ENCODE measurements at places on chromosomes 4 and X.

DNA sequence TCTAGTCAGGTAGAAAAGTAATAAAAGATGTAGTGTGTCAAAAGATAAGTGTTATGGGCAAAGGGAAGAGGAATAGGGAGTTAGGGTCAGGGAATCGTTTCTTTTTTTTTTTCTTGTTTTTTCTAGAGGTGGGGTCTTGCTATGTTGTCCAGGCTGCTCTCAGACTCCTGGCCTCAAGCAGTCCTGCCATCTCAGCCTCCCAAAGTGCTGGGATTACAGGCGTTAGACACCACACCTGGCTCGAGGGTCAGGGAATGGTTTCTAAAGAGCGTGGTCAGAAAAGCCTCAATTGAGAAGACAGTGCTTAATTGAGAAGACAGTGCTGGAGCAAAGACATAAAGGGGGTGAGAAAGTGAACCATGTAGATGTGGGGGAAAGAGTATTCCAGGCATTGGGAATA lies 19.1 kb downstream of the SMARCAD1 start:
- no peak for DNase-seq

DNA sequence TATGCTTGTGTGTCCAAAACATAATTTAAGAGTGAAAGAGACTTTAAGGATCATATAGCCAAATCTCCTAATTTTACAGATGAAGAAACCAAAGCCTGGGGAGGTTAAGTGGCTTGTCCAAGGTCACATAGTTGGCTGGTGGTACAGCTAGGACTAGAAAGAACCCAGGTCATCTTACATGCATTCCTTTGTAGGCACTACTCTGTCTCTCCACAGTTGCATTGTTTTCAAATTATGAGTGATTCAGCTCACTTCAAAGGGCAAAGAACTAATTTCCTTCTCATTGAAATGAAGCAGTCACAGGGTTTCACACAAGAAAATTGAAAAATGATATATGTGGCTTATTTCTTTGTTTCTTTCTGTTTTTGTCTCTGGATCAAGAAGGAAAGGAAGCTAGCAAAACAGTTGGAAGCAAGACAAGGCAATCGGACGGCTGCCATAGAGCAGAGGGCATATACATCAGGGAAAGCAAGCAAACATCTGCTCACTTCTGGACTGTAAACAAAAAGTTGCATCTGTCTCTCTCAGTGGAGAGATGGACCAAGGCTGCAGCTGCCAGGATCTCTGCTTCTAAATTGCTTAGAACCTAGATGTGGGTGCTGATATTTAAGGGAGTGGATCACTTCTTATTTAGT lies 107.5 kb upstream of the AMOT start:
- DNase-seq: no peak

DNA sequence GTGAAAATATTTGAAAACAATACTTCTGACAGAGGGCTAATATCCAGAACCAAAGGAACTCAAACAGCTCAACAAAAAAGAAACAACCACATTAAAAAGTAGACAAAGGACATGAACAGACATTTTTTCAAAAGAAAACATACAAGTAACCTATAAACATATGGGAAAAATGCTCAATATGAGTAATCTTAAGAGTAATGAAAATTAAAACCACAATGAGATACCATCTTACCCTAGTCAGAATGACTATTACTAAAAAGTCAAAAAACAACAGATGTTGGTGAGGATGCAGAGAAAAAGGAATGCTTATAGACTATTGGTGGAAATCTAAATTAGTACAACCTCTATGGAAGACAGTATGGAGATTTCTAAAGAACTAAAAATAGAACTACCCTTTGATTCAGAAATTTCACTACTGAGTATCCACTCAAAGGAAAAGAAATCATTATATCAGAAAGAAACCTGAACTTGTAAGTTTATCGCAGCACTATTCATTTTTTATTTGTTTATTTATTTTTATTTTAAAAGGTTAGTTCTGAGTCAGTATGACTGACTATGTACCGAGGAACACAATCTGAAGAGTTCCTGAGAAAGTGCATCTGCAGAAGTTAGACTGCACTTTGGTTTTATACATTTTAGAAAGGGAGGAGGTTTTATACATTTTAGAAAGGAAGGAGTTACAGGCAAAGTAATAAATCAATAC lies 231.3 kb downstream of the INPP4B start:
- DNase-seq: no peak

DNA sequence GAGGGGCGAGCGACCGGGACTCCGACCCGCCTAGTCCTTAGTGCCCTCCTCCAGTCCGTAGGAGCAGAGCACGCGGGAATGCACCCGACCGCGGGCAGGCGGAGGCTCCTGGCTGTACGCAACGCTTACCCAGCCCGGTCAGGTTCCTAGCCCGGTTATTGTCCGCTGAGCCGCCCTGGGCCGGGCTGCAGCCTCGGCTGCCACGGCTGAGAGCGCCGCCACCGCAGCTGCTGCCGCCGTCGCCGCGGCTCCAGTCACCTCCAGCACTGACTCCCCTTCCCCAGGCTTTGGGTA lies at the start of gene AMER1:
Gene AMER1 (minus strand): TSS at position 268 of the 294 bp plus-strand sequence. CDS start 12,422 bp downstream, outside the sequence.
- no peak for DNase-seq

- no peak for DNase-seq
These were observed 9.6 kb upstream of the INTU start for GRCh38 chr4:127622921-127623796.

GRCh38 chrX:79369871-79370270 lies 2.7 kb upstream of the ITM2A start:
- no peak for DNase-seq

DNA sequence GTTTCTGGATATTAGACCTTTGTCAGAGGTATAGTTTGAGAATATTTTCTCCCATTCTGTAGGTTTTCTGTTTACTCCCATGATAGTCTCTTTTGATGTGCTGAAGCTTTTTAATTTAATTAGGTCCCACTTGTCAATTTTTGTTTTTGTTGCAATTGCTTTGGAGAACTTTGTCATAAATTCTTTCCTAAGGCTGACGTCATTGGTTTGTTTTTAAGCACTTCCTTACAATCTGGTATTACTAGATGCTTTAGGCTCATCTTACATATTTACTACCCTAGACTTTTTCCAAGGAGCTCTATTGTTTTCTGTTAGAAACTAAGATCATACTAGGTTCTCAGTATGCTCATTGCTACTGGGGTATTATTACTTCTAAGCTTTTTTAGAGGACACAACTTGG lies 806.3 kb downstream of the PDHA2 start:
- no peak for DNase-seq

GRCh38 chr4:184817494-184818215 lies 8.1 kb downstream of the ACSL1 start:
- DNase-seq: no peak

DNA sequence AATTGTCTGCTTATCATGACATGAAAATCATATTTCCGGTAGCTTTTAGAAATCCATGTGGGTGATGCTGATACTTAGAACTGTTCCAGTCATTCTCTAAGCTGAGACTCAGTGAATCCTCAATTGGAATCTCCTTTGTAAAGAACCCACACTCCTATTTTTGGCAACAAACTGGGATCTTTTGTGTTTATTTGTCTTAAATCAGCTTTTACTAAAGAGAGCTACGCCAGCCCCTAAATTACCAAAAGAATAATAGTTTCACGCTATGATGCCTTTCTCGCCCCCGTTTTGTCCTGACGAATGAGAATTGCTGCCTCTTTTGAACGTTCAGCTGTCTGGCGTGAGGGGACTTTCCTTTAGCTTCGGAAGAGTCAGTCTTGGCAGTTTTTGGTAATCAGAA lies 195.9 kb downstream of the SHOX start:
- DNase-seq: no peak

DNA sequence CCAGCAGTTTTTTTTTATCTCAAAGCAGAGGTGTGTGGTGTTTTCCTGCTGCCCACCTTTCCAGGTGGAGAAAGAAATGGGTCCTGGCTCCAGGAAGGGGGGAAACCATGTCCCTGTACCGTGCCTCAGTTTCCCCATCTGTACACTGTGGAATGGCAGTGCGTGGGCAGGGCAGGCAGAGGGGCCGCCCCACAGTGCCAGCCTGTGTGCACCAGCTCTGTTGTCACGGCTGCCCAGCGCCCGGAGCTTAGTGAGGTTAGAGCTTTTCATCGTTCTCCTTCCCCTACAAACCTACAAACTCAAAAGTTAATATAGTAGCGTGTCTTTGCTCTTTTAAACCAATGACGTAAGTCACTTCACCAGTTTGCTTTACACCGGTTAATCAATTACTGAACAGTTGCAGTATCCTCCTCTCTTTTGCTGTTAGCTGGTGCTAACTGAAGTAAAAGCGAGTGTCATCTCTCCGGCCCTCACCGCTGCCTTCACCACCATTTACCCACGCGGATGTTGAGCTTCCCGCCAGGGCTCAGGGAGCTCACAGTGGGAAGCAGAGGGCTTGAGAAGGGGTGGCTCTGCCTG lies 114.8 kb upstream of the ADRA2C start:
- DNase-seq: no peak

GRCh38 chr4:80540349-80540748 lies 204.8 kb downstream of the CFAP299 start:
- no peak for DNase-seq

DNA sequence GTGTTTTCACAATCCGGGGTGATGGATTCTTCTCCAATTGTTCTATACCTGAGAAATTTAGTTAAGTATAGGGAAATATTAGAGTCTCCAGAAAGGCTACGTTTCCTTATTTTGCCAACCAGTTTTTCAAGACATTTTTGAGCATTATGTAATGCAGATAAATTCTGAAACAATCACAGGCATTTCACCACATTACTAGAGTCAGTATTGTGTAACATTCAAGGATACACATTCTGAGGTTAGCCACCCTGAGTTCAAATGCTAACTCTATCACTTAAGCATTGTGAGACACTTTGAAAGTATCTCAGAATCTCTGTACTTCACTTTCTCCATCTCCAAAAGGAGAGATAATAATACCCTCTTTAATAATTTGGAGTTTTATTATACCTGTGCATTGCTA lies 10.6 kb downstream of the SULT1B1 start:
- no peak for DNase-seq

GRCh38 chrX:16838202-16839066 lies 31.7 kb downstream of the RBBP7 start:
- no peak for DNase-seq

GRCh38 chrX:34404386-34405070 lies 252.6 kb downstream of the TMEM47 start:
- DNase-seq: no peak

DNA sequence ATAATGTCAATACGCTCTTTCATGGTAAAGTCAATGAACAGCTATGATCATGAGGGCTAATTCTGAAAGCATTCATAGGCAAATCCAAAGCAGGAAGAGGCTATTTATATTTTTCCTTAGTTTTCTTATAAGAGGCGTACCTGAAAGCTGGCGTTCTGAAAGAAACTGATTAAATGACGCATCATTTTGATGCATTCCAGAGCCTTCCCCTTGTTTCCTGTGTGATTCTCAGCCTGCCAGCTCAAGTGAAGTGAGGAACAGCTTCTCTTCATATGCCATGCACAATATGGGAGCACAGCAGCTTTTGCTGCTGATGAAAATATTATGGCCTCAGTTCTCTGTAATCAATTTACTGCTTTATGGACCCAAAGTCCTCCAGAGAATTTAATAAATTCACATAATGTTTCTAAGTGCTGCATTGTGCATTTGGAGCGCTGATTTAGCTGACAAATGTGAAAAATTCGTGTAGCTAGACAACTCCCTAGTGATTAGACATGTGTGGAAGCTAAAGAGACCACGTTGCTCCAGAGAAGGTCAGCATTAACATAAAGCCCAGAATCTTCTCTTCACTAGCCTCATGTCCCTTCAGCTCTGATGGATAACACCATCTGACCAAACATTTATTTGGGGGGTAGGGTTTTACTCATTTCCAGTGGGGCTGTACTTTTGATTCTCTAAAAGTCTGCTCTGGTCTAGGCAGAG lies 110.8 kb downstream of the GPAT3 start:
- no peak for DNase-seq

DNA sequence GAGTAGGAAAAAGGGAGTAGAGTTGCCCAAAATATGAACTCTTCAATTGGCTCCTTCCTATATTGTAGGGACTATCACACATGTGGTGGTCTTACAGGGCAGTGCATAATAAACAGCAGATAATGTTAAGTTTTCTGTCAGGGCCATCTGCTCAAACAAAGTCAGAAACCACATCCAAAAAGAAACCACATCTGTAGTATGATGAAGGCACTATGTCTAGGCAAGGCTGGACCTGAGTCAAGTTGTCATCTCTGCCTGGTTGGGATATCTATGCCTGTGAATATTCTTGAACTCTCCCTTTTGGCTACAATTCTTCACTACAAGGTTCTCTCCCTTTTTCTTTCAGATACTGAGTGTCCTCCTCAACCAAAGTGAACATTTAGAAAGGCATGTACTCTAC lies 109.4 kb upstream of the C1GALT1C1 start:
- DNase-seq: no peak

DNA sequence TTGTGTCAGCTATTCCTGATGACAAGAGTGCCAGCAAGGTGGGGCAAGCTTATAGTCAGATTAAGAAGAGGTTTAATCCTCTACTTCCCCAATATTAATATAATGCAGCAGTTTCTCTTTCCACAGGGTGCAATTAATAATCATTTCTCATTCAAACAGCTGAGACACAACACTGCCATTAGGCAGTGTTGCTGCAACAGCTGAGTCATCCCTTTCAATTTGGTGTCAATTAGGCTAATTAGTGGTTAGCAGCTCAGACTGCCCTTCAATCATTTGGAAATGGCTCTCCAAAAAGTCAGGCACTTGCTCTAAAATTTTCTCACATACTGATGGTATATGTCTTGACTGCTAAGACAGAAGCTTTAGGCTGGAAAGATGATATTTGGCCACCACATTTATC lies 265.7 kb upstream of the FAM241A start:
- peak; percentile 9 for DNase-seq

GRCh38 chr4:151460434-151460833 lies 51.5 kb downstream of the FHIP1A start:
- no peak for DNase-seq

- DNase-seq: no peak
These were observed 993.1 kb downstream of the RPA4 start for GRCh38 chrX:97876697-97877407.

GRCh38 chr4:99841129-99841528 lies 24.5 kb downstream of the DAPP1 start:
- DNase-seq: no peak
